HFF-Myc (cell line): ENCODE measurements at places on chromosomes 7 and 10.

GRCh38 chr10:48655411-48656240 lies 29.0 kb upstream of the WDFY4 start:
- no peak for DNase-seq

DNA sequence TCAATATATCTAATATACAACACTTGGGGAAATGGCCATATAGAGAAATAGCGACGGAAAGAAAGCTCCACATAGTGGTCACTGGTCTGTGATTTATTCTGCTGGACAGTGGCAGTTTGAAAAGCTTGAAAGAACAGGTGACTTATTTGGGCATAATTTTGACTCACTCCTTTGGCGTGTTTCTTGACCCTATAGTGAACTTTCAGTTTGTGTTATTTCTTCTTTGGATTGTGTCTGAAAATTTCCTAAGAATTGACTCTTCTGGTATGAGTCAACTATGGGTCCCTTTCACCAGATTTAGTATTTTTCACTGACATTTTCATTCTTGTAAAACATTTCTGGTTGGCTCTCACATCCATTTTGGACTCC lies 25.8 kb upstream of the IMMP2L start:
- no peak for DNase-seq

DNA sequence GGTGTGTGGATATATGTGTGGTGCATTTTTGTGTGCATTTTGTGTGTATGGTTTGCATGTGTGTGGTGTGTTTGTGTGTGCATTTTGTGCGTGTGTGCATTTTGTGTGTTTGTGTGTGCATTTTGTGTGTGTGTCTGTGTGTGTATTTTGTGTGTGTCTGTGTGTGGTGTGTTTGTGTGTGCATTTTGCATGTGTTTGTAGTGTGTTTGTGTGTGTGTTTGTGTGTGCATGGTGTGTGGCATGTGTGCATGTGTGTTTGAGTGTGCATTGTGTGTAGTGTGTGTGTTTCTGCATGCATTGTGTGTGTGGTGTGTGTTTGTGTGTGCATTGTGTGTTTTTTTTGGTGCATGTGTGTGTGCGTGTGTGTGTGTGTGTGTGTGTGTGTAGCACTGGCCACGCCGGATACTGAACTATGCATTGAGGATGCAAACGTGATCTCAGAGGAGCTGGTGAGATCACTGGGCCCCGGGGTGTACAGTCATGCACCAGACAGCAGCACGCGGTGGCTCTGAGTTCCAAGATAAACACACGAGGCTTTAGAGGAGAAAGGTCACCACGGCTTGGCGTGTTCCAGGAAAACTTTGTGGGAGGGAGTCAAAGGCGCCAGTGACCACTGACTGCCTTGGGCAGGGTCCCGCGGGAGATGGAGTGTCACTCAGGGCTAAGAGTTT lies 106.6 kb upstream of the SHH start:
- DNase-seq: no peak

GRCh38 chr10:72315611-72316385 lies 38.9 kb downstream of the DNAJB12 start:
- peak; percentile 50 for DNase-seq

DNA sequence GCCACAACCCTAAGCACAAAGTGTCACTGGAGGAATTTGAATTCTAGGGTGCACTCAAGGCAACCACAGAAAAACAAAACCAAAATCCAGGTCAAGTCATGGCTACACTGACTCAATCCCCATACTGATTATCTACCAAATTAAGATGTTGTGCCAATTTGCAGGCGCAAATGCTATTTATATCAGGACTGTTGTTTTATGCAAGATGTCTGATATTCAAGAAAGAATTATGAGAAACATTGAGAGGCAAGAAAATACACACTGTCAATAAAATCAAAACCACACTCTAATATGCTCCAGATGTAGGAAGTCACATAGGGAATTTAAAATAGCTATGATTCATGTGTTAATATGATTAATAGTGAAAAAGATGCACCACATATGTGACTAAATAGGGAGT lies 141.3 kb upstream of the MINDY3 start:
- no peak for DNase-seq

GRCh38 chr10:14089556-14090292 lies 241.0 kb downstream of the FRMD4A start:
- DNase-seq: no peak
